ENCODE measurements at places on chromosomes 1 and 21.

- DNase-seq, result no peak
These were observed 12.9 kb upstream of the CD55 start for GRCh38 chr1:207308451-207309190.

DNA sequence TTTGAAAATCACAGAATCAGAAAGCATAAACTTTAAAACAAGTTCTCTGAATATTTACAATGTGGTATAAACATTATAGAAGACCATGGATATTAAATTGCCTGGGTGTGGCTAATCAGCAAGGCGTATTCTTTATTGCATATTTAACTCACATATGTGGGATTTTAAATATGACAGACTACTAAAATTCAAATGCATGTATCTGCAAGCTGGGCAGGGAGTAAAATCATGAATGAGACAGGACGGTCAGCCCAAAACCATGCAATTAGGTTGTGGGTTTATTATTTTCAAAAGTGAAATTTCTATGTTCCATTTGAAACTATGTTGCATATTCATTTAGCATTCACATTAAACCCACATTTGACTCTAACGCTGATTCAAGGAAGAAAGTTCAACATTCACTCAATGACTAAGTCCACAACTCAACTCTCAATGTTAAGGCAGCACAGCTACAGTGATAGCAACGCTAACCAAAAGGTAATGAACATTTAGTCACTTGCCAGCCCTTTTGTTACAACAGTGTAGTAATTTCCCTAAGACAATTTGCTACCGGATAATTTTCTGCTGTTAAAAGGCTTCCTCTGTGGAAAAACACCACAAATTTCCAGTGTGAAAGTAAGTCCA lies 6.3 kb upstream of the SYNJ1 start:
- DNase-seq, result no peak

GRCh38 chr1:54347955-54348699 lies 58.1 kb downstream of the SSBP3 start:
- no peak for DNase-seq

- no peak for DNase-seq
These were observed 338.6 kb downstream of the TBX15 start for GRCh38 chr1:118649369-118650106.

DNA sequence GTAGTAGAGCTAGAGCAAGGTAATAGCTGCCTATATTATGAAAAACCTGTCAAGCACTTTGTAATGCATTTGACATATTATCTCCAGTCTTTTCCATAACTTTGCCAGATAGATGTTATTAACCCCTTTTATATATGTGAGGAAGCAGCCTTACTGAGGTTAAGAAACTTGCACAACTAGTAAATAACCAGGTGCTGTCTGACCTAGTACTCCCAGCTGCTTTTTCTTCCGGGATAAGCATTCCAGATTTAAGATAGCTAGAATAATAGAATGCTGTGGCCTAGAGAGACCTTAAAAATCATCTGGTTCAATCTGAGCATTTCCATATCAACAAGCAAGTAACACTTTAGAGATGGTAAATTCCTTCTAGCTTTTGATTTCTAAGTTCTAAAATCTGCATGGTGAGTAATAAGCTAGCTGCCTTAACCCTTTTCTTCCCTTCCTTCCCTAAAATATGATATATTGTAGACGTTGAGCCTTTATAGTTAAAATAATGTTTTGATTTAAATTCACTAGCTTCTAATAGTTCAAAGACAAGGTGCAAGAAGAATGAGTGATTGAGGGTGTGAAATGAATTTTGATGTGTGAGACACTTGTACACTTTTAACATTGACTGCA lies 1.8 kb downstream of the SH3GLB1 start:
- no peak for DNase-seq

DNA sequence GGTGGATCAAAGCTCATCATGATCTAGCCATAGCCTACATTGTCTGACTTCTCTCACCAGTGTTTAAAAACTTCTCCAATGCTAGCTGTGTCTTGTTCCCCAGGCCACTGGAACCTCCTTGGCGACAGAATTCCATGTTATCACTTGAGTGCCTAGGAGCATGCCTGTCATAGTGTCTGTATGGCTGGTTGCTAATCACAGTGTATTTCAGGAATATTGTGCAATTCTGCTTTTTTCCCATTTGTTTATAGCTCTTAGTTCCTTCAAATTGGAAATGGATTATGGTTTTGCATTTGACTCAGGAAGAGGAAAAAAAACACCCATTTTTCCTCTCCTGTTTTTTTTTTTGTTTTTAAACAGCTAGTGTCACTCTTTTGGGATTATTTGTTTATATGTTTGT lies 25.5 kb downstream of the ROR1 start:
- no peak for DNase-seq

GRCh38 chr1:25033828-25034705 lies 104.0 kb upstream of the RUNX3 start:
- DNase-seq, result no peak

- peak; percentile 89 for DNase-seq
These were observed at the start of gene DDR2 for GRCh38 chr1:162632217-162632666. DDR2 (plus strand) TSS chr1:162632464; CDS start chr1:162719064, 86,600 bp downstream.

DNA sequence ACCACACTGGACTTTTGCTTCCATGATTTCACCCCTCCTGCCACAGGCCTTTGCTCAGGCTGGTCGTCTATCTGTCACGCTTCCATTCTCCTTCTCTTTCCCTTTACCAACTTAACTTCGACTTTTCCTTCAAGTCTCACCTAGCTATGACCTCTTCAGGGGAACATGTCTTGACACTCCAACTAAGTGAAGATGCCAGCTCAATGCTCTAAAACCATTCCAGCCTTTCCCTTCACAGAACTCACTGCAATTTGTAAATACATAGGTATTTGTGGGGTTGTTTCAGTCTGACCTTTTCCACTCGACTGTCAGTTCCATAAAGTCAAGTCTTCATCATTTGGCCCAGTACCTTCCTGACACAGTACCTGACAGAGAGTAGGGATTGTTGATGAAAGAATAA lies 358.6 kb upstream of the CAMK1G start:
- DNase-seq, result no peak

DNA sequence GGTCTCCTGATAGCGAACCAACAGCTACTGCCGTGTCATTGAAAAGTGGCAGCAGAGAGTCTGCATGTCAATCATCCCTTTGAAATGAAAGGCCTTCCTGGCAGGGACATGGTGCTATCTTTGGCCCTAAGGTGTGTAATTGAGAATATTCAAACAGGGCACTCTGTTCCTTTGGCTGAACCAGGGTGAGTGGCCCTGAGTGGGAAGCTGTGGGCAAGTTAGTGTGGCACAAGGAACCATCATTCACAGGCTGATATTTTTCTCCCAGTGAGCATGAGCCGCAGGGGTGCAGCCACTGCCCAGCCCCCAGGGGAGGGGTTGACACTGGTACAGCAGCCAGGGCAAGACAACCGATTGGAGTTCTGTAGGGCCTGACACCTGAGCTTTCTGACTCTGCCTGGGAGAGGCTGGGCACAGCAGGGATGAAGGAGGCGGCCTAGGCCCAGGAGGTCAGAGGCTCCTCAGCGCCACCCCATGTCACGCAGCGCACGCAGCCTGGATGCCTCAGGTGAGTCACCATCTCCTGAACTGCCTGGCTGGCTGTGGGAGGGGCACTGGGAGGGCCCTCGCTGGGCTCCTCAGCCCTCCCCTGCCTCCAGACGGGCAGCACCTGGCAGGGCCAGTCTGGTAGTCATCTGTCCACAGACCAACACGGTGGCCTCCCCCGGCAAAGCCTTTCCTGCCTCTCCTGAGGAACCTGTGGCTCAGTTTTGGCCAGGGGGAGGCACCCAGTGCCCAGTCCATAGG lies 13.2 kb downstream of the QSOX1 start:
- DNase-seq, result no peak

- DNase-seq, result peak; percentile 48
These were observed 8.0 kb upstream of the CAMK2N1 start for GRCh38 chr1:20493839-20494608.

GRCh38 chr1:89698624-89699023 lies 65.7 kb downstream of the LRRC8C start:
- no peak for DNase-seq

DNA sequence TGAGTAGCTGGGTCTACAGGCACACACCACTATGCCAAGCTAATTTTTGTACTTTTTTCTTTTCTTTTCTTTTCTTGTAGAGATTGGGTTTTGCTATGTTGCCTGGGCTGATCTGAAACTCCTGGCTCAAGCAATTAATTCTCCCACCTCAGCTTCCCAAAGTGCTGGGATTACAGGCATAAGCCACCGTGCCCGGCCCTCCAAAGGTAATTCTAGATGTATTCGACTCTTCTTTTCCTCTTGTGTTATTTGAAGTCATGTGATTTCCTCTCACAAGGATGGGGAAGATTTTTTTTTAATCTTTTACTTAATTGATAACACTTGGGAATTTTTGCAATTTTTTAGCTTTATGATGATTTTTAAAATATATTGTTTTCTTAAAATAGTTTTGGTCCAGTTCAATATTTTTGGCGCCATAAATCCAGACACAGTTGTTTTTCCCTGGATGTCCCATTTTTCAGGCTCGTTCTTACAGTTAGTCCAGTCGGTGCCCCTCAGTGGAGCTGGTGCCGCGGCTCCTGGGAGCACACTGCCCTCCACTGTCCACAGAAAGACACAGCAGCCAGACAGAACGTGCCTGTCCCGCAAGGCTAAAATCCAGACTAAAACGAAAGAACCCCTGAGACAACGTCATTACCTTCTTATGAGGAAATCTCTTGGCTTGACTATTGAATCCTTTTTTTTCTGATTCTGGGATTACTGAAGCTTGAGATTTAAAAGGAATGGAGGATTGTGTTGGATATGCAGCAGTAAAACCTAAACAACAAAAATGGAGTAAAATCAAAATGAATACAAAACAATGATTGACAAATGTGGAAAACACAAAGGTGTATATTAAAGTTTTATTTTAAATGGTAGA lies 22.4 kb downstream of the STPG1 start:
- DNase-seq, result no peak

DNA sequence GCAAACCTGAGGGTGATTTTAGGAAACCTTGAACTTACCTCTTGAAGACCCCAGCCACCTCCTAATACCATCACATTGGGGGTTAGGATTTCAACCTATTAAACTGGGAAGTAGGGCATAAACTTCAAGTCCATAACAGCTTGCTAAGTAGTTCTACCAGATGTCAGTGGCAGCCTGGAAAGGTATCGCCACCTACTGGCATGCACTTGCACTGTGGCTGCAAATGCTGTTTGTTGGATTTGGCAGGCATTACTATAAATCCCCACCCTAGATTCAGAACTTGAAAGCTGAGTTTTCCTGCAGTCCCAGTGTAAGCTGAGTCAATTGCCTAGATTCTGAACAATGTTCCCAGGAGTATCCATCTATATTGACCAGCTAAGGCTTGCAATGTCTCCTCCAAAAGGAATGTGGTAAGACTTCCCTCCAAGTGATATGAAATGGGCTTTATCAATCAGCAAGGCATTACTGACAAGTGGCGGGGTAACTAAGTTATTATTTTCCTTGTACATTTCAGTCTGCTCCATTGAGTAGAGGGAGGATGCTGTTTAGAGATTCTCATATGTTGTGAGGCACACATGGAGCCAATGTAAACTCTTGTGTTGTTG lies 474.5 kb downstream of the PTPRC start:
- DNase-seq, result peak; percentile 58

GRCh38 chr21:32021319-32021994 lies 148.6 kb downstream of the HUNK start:
- no peak for DNase-seq

- DNase-seq, result no peak
These were observed 531.8 kb downstream of the KIF26B start for GRCh38 chr1:245686446-245687030.

GRCh38 chr1:12438349-12438924 lies 179.6 kb downstream of the DHRS3 start:
- no peak for DNase-seq

- DNase-seq, result no peak
These were observed 136.2 kb upstream of the DUSP10 start for GRCh38 chr1:221878134-221878533.

DNA sequence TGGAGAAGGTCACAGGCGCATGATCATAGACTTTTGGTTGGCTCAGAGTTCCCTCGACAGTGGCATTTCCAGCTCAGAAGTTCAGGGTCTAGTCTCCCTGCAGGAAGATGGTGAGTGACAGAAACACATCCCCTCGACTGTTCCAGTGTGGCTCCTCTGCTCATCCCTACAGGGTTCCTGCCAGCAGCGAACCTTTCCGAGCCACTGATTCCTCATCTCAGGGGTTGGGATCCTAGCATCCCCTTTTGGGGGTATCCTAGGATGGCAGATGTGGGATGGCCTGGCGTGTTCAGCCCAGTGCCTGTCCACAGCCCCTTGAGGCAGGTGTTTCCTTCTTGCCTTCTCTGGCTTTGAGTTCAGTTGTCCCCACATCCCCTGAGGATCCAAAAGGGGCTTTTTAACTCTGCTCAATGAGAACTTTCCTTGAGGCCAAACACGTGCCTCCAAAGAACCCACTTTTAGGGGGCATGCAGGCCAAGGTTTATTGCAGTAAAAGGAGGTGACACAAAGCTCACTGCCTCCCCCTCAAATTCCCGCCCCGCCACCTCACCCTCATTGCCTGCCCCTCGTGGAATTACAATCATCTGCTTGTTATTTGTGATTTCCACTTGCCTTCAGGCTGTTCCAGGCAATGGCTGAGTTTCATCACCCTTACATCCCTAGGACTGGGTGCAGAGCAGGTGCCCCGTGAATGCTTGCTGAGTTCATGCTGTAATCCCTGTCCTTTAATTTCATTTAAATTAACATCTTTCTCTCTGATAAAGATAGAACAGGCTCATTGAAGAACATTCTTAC lies 440.7 kb downstream of the CAMTA1 start:
- no peak for DNase-seq
